ENCODE measurements at places on chromosomes 5 and 9.
A peak's percentile ranks its signal among the peaks of the same experiment; 100 is the strongest.

DNA sequence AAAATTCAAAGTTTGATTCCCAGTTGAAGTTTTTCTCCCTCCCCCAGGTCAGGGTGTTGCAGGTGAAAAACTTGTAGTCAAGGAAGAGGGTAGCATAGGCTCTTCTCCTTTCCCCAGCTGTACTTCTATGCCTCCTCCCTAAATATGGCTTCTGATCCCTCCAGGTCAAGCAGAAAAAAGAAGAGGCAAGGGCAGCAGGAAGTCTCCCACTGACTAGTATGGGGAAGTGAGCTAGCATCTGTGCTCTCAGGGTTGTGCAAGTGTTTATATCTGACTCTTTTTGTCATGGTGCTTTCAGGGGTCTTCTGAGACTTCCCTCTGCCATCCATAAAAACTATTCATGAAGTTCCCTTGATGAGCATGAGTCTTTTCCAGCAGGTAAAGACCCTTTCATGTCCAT is 76.0 kb downstream of the ATPSCKMT start:
- no peak for DNase-seq

DNA sequence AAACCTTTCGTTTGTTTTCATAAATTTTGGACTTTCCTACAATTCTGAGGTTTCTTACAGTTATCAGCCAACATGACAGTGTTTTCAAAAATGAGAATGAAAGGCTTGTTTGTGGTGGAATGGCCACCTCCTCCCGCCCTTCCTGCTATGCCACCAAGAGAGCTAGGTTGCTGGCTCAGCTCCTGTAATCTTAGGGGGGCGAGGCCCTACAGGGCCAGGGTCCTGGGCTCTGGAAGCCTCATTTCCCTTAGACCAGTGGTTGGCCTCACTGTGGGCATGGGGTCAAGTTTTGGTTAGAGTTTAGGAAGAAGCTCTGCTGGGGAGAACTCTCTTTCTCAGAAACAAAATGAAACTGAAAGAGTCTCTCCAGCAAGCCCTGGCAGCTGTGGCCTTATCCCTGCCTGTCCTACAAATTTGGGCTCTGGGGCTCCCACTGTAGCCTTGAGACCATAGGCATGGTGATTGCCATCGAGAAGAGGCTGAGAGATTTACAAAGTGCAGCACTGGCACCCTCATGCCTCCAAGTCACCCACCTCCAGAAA is 66.2 kb downstream of the IRX1 start:
- DNase-seq = no peak

DNA sequence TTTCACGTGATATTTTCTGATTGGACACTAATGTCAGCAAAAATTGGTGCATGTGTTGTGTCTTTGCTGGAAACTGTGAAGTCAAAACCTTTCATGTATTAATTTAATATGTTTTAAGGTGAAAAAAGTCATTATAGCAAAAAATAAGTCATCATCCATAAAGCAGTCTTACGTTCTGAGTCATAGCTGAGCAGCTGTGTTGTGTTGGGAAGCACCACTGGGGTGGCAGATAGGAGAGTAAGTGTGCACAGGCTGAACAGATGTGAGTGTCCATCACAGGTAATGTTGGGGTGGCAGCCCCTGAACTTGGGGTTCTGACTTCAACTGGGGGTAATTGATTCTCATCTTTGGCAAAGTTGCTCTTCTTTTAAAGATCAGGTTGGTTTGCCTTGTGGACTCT is 156.8 kb downstream of the NXNL2 start:
- no peak for DNase-seq

GRCh38 chr5:153619771-153620170 is 129.3 kb downstream of the GRIA1 start:
- no peak for DNase-seq

- no peak for DNase-seq
Observed at GRCh38 chr9:117414906-117415331, at the start of gene ASTN2. Gene ASTN2, minus strand, starts transcription at chr9:117415057. Its CDS starts 119 bp downstream, at chr9:117414938.

GRCh38 chr5:74192606-74193299 is 447.8 kb downstream of the ENC1 start:
- DNase-seq = no peak

- DNase-seq = peak; percentile 93
Observed at GRCh38 chr5:170633235-170634081, 129.6 kb downstream of the KCNIP1 start.

DNA sequence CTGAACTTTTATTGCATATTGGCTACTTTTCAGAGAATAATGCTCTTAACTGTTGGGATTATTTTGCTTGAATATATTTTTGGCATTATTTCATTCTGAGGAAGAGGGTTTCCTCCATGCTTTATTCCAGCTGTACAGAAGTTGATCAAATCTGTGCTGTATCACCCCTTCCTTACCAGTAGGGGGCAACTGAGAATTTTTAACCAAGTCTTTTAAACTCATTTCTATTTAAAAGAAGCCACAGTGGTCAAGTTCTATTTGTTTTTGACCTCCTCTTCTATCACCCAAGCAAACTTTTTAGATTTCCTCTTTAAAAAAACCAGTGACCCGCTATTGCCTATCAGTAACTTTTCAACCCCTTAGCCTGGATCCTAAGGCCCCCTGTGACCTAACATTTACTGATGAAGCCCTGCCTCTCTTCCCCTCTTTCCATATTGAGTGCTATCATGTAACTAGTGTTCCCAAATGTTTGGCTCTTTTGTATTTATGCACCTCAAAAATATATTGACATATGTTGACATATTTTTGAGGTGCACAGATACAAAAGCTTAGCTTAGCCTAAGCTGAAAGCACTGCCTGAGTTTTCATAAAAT is 80.6 kb downstream of the FBXO4 start:
- DNase-seq = peak; percentile 22

GRCh38 chr5:149932445-149933350 is 11.9 kb downstream of the PDE6A start:
- no peak for DNase-seq

DNA sequence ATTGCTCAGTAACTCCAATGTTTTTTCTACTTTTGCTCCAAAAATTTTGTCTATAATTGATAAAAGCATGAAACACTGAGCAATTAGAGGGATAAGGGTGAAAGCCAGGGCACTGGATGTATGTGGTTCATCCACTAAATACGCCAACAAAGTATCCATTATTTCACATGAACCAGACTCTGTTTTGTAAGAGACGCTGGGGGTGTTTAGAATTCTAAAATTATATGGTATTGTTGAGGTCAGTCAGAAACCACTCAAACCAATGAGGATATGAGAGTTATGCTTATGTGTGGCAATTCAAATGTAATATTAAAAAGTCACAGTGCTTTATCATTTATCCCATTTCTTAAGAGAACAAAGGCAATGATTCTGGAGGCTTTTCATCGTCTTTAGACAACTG is 220.2 kb downstream of the EFNA5 start:
- DNase-seq = no peak

- DNase-seq = no peak
Observed at GRCh38 chr5:179421144-179421901, 76.1 kb upstream of the ADAMTS2 start.

DNA sequence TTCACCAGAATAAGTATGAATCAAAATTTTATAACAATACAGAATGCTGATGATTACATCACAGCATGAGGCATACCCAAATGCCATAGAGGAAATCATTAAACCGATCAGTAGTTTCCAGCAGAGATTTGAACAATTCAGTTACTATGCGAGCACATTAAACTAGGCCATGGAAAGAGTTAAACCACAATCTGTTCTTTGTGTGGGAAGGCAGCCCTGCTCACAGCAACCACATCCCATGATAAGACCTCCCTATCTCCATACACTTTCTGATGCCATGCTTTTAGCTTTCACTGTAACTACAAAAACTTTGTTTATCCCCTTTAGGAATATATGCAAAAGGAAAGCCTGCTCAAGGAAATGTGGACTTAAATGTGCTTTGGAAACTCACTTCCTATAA is 4.5 kb downstream of the NFIB start:
- DNase-seq = no peak

DNA sequence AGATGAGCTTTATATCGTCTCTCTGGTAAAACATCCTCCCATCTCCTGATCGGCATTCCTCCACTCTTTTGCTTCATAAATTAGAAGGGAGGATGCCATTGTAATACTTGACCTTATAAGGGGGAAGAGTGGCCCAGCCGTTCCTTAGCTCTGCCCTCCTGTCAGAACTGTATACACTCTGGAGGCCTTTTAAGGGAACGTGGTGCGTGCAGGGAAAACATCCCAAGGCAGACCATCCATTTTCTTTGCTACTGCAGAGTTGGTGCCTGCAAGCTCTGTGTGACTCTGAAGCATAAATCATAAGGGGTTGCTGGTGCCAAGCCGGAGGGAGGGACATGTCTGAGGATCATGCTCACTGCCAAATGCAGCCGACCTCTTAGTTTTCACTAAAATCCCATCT is 90.4 kb downstream of the PGM5 start:
- no peak for DNase-seq

GRCh38 chr5:179316111-179316551 is 29.1 kb downstream of the ADAMTS2 start:
- DNase-seq = no peak

- DNase-seq = no peak
Observed at GRCh38 chr5:133947431-133947841, 21.0 kb downstream of the C5orf15 start.

GRCh38 chr9:100303747-100304146 is 49.0 kb downstream of the TEX10 start:
- DNase-seq = no peak

- DNase-seq = no peak
Observed at GRCh38 chr5:14842117-14842516, 29.5 kb downstream of the ANKH start.

DNA sequence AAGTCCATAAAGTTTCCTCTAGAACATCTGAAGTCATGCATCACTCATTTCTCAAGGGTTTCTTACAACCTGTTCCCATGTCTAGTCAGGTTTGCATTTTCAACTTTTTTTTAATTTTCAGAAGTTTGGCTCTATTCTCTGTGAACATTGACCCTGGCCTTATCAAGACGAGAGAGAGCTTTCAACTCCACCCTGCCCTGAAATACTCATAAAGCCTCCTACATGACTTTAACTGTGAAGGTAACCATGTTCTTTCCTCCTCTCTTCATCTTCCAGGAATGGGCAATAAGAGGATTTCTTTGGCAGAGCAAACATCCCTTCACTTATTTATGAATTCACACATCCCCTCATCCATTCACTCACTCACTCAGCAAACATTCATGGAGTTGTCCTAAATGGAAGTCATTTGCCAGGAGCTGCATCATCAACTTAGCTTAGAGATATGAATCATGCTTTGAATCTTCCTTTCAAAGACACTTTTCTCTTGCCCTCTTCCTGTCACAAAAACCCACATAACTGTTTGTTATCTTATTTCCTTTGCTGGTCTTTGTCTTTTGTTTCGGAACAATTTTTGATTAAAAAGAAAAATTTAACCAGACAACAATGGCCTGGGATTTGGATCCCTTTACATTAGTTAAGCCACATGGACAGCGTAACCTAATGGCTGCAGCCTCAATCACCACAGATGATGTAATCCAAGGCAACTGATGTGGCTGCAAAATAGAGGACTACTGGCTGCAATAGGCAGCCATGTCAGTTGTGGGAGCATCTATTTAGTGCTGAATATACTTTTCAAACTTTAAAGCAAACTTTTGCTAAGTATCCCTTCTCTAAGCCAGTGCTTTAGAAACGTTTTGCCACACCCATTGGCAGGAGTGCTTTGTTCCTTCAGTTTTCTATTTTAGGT is 43.0 kb upstream of the GNAQ start:
- no peak for DNase-seq

DNA sequence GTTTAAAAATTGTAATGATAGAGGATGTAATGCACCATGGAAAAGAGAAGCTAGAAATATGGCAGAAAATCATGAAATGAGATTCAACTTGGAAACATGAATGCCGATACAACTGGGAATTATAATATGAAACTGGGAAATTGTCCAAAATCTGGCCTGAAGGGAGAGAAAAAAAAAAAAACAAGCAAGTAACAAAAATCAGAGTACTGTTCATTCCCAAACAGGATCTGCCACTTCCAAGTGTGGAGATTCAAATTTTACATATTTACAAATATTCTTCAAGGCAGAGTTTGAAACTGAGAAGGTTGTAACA is 56.6 kb upstream of the MOCS2 start:
- no peak for DNase-seq

DNA sequence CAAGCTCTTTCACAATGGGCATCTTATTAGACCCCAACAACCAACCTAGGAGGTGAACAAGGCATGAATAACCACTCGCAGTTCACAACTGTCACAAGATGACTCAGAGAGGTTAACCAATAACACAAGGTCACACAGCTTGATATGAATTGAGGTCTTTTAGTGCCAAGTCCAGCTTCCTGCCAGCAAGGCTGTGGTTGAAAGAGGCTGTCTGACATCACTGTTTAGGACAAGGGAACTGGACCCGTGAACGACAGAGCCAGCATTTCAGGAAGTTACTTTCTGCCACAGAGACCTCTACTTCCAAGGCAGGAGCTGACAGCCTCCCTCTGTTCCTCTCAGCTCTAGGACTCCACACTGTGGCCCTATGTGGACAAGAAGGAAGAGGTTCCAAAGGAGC is 53.4 kb upstream of the ALDH1B1 start:
- DNase-seq = no peak

- no peak for DNase-seq
Observed at GRCh38 chr5:43051684-43052083, 11.6 kb upstream of the ANXA2R start.

GRCh38 chr9:94867281-94867841 is 140.9 kb downstream of the AOPEP start:
- peak; percentile 32 for DNase-seq

- DNase-seq = no peak
Observed at GRCh38 chr5:157528036-157528632, 47.4 kb downstream of the ADAM19 start.

DNA sequence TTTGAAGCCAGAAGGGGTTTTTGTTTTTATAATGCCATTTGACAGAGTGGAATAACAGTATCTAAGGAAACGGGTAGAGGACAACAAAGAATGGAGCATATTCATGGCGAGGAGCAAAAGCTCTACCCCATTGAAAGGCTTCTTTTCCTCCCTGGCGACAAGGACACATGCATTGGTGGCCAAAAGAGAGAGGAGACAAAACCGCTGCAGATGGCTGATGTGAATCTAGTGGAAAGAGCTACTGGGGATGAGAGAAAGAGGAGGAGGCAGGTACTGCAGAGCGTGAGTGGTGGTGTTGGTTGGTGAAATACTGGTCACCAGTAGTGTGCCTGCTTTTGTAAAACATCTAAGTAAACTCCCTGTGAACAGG is 491 bp downstream of the APC start:
- peak; percentile 17 for DNase-seq

DNA sequence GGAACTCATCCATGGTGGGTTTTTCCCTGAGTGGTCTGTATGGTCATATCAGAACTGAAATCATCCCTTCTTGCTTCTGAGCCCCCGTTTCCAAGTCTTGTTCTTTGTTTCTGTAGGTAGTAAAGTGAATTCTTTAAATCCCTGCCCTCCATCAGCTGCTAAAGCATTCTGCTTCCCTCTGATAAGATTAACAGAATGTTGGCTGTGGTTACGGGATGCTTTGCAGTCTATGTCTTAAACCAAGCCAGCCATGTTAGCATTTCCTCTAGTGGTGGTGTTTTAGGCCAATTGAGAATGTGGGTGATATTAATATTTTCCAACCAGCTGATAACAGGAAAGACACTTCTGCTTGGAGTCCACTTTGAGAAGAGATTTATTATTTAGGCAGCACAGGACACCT is 22.0 kb upstream of the KCNIP1 start:
- no peak for DNase-seq

GRCh38 chr5:157288405-157289163 is 22.7 kb downstream of the CYFIP2 start:
- no peak for DNase-seq

- no peak for DNase-seq
Observed at GRCh38 chr5:140202078-140202477, 27.1 kb downstream of the CYSTM1 start.
